ENCODE measurements at places on chromosomes 3 and 15. TPM values are rescaled to one million over a fixed set of nuclear protein-coding genes. Genes with fewer than 3 reads are reported as not detected.

DNA sequence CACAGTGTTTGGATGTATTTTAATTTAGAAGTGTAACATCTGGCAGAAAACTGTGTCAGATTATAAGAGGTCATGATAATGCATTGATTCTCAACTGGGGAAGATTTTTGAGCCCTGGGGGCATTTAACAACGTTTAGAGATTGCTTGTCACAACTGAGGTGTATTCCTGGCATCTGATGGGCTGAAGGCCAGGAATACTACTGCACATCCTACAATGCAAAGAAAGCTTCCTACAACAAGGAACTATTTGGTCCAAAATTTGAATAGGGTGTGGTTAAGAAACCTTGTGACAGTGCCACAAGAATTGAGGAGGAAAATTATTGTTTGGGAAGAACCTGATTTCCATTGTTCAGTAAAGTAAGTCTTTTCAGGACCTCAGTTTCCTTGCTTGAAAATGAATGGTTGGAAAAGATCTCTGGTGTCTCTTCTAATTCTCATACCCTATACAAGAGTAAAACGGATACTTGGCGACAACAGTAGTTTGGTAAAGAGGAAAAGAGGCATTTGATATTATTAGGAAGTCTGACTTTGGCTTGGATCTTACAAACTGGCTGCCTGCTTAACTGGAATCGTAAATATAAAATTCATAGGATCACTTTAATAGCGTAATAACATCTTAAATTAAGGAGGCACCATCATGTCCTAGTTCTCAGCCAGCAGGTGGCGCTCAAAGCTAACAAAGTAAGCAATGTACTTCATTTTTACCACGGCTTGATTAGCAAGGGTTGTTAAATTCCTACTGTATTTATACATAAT, 4.3 kb downstream of the DAZL start:
- peaks cover 22% of the 10 kb centered on the region for H3K4me1 ChIP-seq
- DNase-seq = peak; percentile 59
- no peak overlapping the region for H3K27ac ChIP-seq
- H3K36me3 ChIP-seq = no peaks in the 10 kb centered on the region
- no peaks in the 10 kb centered on the region for H3K27me3 ChIP-seq

GRCh38 chr3:37610529-37610928, 251.2 kb upstream of the CTDSPL start:
- H3K36me3 ChIP-seq = no peaks in the 10 kb centered on the region
- H3K4me1 ChIP-seq = no peaks in the 10 kb centered on the region
- H3K4me3 ChIP-seq = no peak overlapping the region
- peaks cover 5% of the 10 kb centered on the region for H3K27me3 ChIP-seq
- no peak for DNase-seq
- no peak overlapping the region for H3K27ac ChIP-seq

ITIH1 gene
- total RNA-seq = not detected

GRCh38 chr3:52090131-52090932, 34.0 kb upstream of the DUSP7 start:
- DNase-seq = peak; percentile 89
- peaks cover 11% of the 10 kb centered on the region for H3K36me3 ChIP-seq
- H3K4me1 ChIP-seq = peaks cover 72% of the 10 kb centered on the region
- peak overlapping the region; percentile 98 for H3K27ac ChIP-seq
- no peaks in the 10 kb centered on the region for H3K27me3 ChIP-seq

GRCh38 chr3:124361566-124361965, 368.7 kb upstream of the UMPS start:
- H3K4me3 ChIP-seq = no peak overlapping the region
- H3K27me3 ChIP-seq = peaks cover 18% of the 10 kb centered on the region
- no peaks in the 10 kb centered on the region for H3K36me3 ChIP-seq
- no peak for DNase-seq
- peaks cover 8% of the 10 kb centered on the region for H3K4me1 ChIP-seq
- H3K27ac ChIP-seq = no peak overlapping the region

FAM43A gene
- total RNA-seq = 12.2 TPM

DNA sequence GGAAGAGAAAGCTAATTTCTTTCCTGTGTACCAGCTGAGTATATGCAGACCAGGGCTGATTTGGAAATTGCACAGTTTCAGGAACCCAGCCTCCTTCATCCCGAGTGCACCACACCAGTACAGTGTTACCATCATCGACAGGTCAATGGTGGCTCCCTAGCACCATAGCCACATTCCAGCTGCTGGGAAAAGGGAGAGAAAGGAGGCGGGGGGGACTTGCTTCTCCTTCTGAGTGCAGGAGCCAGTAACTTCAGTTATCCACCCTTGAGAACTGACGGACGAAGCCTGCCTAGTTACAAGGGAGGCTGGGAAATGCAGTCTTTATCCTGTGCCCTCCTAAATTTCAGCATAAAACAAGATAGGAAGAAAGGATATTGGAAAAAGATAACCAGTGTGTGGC, 129.7 kb upstream of the PRICKLE2 start:
- peak overlapping the region; percentile 62 for H3K27ac ChIP-seq
- no peak overlapping the region for H3K4me3 ChIP-seq
- H3K4me1 ChIP-seq = peaks cover 60% of the 10 kb centered on the region
- no peak for DNase-seq
- no peaks in the 10 kb centered on the region for H3K36me3 ChIP-seq

GRCh38 chr3:194483850-194484249, 3.0 kb downstream of the ATP13A3 start:
- H3K27me3 ChIP-seq = peaks cover 4% of the 10 kb centered on the region
- peaks cover 64% of the 10 kb centered on the region for H3K4me1 ChIP-seq
- H3K27ac ChIP-seq = no peak overlapping the region
- no peak overlapping the region for H3K4me3 ChIP-seq
- peaks cover 30% of the 10 kb centered on the region for H3K36me3 ChIP-seq
- DNase-seq = no peak

GNAT1 gene
- total RNA-seq = not detected

CAND2 gene
- total RNA-seq = 8.3 TPM

DNA sequence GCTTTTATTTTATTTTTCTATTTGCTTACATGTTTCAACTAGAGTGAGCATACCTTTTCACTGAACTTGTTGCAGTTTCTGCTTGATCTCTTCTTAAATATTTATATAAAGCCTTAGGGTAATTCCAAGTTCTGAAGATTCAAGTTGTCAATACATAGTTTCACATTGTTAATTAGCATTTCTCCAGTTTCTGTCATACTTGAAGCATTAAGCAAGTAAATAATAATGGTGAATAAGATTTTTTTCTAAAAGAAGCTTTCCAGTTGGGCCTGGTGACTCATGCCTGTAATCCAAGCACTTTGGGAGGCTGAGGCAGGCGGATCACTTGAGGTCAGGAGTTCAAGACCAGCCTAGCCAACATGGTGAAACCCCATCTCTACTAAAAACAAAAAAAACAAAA, 53.9 kb downstream of the CALML4 start:
- no peak for DNase-seq
- peaks cover 37% of the 10 kb centered on the region for H3K4me1 ChIP-seq
- H3K27ac ChIP-seq = 0 out of 2 replicates have a peak overlapping the region, but pooled peaks have one; percentile 2
- H3K27me3 ChIP-seq = peaks cover 3% of the 10 kb centered on the region

GRCh38 chr3:161171639-161172552, 49.2 kb upstream of the NMD3 start:
- no peak for DNase-seq
- no peak overlapping the region for H3K27ac ChIP-seq
- H3K4me1 ChIP-seq = no peaks in the 10 kb centered on the region
- H3K27me3 ChIP-seq = no peaks in the 10 kb centered on the region
- H3K36me3 ChIP-seq = no peaks in the 10 kb centered on the region
- no peak overlapping the region for H3K4me3 ChIP-seq

SCN11A gene
- not detected for total RNA-seq

CX3CR1 gene
- not detected for total RNA-seq

SLC6A11 gene
- not detected for total RNA-seq

DNA sequence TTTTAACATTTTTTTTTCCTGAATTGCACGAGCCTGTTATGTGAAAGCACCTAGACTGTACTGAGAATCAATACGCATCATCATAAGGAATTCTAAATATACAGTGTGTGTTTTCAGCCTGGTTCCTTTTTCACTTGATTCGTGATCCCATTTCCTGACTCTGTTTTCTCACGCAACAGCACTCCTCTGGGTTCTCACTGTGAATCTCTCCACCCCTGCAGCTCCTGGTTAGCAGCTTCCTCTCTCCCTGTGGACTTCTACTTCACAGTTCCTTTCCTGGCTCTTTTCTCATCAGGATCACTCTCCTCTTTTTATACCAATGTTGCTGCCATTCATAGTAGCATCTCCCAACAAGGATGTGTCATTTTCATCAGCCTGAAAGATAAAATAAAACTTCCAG, 297.2 kb downstream of the CADM2 start:
- H3K4me1 ChIP-seq = no peaks in the 10 kb centered on the region
- H3K4me3 ChIP-seq = no peak overlapping the region
- H3K36me3 ChIP-seq = no peaks in the 10 kb centered on the region
- no peak overlapping the region for H3K27ac ChIP-seq

DNA sequence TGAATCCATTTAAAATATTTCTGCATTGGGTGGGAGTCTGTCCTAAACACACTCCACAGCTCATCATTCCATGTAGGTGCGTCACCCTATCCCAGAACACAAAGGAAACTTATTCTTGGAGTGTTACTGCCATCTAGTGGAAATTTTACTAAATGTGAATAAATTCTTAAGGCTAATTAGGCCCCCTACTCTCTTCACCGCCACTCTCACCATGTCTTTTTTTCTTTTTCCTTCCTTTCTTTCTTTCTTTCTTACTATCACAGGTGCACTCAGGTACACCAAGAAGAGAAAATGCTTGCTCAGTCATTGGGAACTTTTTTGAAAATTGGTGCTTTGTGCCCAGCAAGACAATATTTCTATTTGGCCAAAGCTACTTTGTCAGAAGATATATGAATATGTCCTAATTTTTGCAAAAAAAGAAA, 26.4 kb upstream of the ATP8B4 start:
- no peaks in the 10 kb centered on the region for H3K36me3 ChIP-seq
- no peak overlapping the region for H3K27ac ChIP-seq
- peaks cover 61% of the 10 kb centered on the region for H3K4me1 ChIP-seq
- no peak overlapping the region for H3K4me3 ChIP-seq
- H3K27me3 ChIP-seq = no peaks in the 10 kb centered on the region

GRCh38 chr3:129745253-129745652, 138.8 kb upstream of the PLXND1 start:
- H3K4me1 ChIP-seq = peaks cover 7% of the 10 kb centered on the region
- H3K27ac ChIP-seq = no peak overlapping the region
- no peaks in the 10 kb centered on the region for H3K36me3 ChIP-seq
- no peak overlapping the region for H3K4me3 ChIP-seq
- DNase-seq = no peak
- H3K27me3 ChIP-seq = peaks cover 2% of the 10 kb centered on the region

PRR20G gene
- total RNA-seq = not detected

DNA sequence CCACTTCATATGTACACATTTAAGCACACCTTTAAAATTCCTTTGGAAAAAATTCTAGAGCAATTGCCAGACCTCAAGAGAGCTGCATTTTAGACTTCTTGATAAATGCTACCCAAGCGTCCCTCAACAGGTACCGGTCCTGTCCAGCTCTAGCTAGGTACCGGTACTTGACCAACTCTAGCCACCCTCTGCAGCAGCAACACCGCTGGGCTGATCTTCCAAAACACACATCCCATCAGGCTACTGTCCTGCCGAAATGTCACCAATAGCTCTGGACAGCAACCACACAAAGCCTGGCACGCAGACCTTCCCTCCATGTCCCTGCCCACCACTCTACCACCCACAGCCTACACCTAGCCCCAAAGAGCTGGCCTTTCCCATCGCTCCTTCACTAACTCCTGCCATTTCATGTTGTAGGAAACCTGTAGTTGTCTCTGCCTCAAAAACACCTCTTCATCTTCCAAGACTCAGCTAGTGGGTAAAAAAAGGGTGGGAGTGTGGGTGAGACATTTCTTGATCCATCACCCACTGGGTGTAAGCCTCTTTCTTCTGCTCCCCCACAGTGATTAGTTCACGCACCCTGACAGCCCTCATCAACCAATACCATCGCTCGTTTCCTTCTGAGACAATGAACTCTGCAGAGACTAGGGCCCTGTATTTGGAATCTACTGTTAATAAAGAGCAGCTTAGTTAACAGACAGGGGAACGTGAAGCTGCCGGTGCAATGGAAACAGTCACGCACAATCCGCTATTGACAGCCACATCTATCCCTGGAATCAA, 6.8 kb downstream of the CHSY1 start:
- H3K4me1 ChIP-seq = peaks cover 81% of the 10 kb centered on the region
- H3K4me3 ChIP-seq = peak overlapping the region; percentile 38
- H3K36me3 ChIP-seq = peaks cover 17% of the 10 kb centered on the region
- H3K27me3 ChIP-seq = no peaks in the 10 kb centered on the region
- H3K27ac ChIP-seq = peak overlapping the region; percentile 49
- DNase-seq = no peak

DNA sequence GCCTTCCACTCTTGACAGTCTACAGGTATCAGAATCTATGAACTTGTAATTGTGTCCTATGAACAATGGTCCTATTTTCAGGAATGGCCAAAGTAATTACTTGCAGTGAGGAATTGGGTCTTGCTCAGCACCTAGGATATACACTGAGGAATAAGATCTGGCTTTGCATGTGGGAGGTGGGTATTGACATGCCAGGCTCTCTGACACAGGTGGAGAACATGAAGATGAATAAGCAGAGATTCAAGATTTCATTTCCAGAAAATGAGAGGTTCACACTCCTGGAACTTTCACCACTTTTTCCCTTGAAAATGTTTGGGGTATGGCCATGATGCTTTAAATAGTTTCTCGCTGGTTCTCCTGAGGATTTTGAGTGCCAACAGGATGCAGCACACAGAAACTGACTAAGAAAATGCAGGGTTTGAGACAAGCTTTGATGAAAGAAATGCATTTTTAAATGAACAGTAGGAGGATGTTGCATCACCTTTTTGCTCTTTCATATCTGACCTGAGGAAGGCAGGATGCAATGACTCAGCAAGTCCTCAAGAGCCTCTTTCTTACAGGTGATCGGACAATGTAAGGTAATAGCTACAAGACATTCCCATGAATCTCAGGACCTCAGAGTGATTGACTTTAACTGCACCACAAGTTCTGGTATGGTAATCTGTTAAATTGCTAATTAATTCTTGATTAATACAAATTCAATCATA, 3.7 kb downstream of the HRG start:
- H3K4me3 ChIP-seq = no peak overlapping the region
- no peak overlapping the region for H3K27ac ChIP-seq
- no peaks in the 10 kb centered on the region for H3K36me3 ChIP-seq
- no peaks in the 10 kb centered on the region for H3K4me1 ChIP-seq

DNA sequence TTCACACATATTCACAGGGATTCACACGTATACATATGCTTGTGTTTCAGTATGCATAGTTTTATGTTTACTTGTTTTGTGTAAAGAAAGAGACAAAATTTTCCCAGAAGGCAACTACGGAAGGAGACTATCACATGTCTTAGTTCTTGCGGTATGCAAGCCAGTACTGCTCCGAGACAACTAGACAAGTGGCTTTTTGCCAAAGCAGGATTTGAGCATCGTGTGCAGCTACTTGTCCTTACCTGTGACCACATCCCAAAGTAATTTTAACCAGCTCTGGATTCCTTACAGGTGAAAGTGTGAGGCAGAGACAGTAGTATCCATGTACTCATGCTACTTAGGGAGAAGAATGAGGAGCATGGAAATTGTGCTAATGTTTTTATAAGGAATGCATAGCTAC, 591.4 kb upstream of the NR2F2 start:
- no peak overlapping the region for H3K4me3 ChIP-seq
- H3K27ac ChIP-seq = no peak overlapping the region
- H3K27me3 ChIP-seq = no peaks in the 10 kb centered on the region
- peaks cover 7% of the 10 kb centered on the region for H3K4me1 ChIP-seq
- DNase-seq = no peak
- no peaks in the 10 kb centered on the region for H3K36me3 ChIP-seq

- no peaks in the 10 kb centered on the region for H3K27me3 ChIP-seq
- H3K4me1 ChIP-seq = peaks cover 19% of the 10 kb centered on the region
- peaks cover 10% of the 10 kb centered on the region for H3K36me3 ChIP-seq
- peak overlapping the region; percentile 25 for H3K4me3 ChIP-seq
- H3K27ac ChIP-seq = no peak overlapping the region
- DNase-seq = no peak
Measured at GRCh38 chr3:67781871-67782270, 127.5 kb upstream of the SUCLG2 start.

TMEM266 gene
- total RNA-seq = 0.18 TPM

HESX1 gene
- total RNA-seq = not detected

Measured in HFFc6 (cell line).